ENCODE measurements at places on chromosomes 5 and 9.

GRCh38 chr9:79658926-79659325 is 87.2 kb downstream of the TLE4 start:
- DNase-seq: no peak

DNA sequence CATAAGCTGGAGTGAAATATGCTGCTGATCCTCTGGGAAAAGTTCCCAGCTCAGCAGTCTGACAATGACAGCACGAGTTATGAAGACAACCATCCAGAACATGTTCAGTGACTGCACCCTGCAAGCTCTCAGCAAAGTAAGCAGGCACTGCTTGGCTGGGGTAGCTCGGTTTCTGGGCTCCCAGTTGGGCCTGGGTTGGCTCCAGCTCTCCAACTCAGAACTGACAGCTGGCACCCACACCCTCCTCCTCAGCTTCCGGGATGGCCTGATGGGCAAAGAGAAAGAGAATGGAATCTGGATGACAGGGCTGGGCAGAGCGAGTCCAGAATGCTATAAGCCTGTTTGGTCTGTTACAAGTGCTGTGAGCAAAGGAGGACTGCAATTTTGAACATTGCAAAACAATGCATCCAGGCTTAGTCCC is 185.0 kb downstream of the CSNK1G3 start:
- DNase-seq: no peak

GRCh38 chr9:131833906-131834305 is 94.0 kb upstream of the RAPGEF1 start:
- DNase-seq: no peak

DNA sequence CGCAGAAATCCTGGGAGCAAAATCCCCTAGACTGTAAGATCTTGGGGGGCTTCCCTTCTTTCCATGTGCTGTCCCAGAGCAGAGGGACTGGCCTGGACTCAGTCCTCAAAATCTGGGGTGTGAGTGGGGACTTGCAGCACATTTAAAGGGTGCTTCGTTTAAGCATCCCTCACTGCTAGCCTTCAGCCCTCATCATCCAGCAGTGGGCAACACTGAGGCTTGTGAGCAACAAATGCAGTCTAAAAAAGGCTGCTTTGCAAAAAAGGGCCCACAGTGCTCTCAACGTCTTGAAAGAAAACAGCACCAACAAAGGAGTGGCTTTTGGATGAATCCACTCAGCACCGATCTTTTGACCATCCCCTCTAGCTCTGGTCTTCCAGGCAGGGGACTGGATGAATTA is 128.3 kb upstream of the TBC1D2 start:
- DNase-seq: no peak

DNA sequence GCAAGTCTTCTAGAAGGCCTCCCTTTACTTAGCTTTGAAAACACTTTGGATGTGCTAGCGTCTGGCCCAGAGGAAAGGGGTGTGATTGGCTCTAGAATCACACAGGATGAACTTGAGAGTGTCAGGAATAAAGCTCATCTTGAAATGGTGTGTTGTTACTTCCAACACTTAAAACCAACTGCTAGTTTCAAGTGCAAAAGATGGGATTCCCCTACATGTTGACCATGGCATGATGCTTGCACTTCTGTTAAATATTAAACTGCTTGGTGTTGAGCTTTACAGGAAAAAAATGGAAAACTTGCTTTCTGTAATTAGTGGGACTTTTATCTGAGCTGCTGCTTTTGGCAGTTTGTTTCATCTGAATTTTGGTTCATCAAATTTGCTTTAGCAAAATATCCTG is 261.1 kb downstream of the MED10 start:
- DNase-seq: no peak

GRCh38 chr9:111599092-111599954 is at the start of gene PTGR1:
PTGR1 (minus strand) TSS chr9:111599647; CDS start chr9:111597422, 2,225 bp downstream.
- peak; percentile 87 for DNase-seq

GRCh38 chr5:131321066-131321465 is 57.2 kb downstream of the CDC42SE2 start:
- DNase-seq: no peak

GRCh38 chr5:177473443-177474001 is at the start of gene DBN1:
DBN1 (minus strand) TSS chr5:177473634; CDS start chr5:177473521, 113 bp downstream.
- DNase-seq: no peak

DNA sequence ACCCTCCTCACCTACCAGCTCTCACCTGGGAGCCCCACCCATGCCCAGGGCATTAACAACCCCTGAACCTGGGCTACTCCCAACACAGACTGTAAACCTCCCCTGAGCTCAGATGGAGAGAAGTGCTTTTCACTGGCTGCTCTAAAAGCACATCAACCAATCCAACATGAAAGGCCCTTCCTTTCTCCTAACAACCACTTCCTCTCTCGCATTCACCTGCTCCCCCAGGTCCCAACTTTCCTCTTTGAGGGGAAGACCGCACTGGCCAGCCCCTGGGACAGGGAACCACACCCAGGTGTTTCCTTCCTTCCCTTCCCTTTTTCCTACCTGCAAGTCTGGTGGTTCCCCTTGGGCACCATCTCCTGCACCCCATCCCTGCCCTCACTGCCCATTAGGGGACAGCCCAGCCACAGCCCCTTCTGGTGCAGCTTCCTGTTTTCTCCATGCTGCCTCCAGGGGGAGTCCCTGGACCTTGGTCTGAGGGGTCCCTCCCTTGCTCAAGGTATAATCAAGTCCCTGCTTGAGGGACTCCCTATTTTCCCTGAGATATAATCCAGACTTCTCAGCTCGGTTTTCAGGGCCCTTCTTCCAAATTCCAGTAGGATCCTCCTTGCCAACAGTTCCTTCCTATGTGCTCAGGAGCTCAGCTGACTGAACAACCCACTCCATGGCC is 30.5 kb upstream of the DAB2IP start:
- no peak for DNase-seq

DNA sequence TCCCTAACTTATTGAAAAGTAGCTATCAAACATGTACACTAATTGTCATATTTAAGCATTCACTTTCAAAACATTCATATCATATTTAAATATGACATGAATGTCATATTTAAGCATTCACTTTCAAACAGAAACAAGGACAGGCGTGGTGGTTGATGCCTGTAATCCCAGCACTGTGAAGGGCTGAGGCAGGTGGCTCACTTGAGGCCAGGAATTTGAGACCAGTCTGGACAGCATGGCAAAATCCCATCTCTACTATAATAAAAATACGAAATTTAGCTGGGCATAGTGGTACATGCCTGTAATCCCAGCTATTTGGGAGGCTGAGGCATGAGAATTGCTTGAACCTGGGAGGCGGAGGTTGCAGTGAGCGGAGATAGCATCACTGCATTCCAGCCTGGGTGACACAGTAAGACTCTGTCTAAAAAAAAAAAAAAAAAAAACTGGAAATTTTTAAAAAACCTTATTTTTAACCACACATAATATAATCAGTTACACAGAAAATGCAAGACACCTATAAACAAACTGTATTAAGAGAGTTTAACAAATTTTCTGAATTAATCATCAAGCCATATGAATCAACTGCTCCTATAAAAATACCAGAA is 88.1 kb downstream of the LPAR1 start:
- no peak for DNase-seq

DNA sequence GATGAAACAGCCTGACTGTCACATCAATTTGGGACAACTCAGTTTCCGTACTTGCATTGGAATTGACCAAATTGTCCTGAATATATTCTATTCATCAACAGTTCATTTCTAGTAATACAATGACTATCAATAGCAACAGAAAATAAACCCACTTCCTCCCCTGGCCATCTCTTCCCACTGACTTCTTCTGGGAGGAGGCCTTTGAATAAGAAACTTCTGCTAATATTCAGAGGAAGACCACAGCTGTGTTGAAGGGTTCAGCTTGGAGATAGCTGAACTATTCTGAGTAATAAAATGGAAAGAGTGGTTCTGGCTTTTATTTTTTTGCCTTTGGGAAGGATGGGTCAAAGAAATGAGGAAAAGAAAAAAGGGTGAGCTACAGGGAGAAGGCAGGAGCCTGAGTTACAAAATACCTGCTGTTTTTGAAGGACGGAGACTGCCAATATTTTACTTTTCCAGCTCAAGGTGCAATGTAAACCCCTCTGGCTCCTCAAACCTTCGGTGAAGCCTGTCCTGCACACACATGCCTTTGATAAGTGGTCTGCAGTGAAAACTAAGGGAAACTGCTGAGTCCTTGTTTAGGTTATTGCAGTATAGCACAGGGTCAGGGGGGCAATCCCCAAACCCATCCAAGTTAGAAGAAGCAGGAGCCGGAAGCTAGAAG is 29.9 kb downstream of the FYB1 start:
- peak; percentile 60 for DNase-seq

- no peak for DNase-seq
Observed at GRCh38 chr5:144125163-144125726, 45.2 kb downstream of the YIPF5 start.

- no peak for DNase-seq
Observed at GRCh38 chr5:54959673-54960418, 25.5 kb downstream of the ESM1 start.

DNA sequence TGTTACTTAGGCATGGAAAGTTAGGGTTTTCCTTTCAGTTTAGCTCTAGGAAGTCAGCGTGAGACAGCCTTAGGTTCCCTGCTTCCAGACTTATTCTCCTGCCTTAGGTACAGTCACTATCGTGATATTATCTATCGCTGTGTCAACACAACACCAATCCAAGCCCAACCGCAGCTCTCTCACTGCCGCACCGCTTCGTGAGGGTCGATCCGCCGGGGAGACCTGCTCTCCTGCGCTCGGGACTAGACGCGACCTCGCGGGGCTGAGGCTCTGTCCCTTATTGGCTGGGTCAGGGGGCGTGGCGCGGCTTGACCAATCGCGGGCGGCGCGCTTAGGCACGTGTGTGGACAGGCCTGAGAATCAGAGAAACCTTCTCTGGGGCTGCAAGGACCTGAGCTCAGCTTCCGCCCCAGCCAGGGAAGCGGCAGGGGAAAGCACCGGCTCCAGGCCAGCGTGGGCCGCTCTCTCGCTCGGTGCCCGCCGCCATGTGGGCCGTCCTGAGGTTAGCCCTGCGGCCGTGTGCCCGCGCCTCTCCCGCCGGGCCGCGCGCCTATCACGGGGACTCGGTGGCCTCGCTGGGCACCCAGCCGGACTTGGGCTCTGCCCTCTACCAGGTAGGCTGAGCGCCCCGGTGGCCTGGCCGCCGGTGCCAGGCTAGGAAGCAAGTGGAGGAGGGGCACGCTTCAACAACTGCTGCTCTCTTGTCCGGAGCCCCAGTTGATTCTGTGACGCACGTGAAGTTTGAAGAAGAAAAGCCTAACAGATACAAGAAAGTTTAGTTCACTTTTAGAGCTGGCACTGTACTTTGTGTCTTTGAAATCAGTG is at the start of gene MCCC2:
TSS of gene MCCC2 (plus strand) at position 400 of the 825 bp plus-strand sequence. CDS start at position 486, 86 bp downstream.
- peak; percentile 98 for DNase-seq

DNA sequence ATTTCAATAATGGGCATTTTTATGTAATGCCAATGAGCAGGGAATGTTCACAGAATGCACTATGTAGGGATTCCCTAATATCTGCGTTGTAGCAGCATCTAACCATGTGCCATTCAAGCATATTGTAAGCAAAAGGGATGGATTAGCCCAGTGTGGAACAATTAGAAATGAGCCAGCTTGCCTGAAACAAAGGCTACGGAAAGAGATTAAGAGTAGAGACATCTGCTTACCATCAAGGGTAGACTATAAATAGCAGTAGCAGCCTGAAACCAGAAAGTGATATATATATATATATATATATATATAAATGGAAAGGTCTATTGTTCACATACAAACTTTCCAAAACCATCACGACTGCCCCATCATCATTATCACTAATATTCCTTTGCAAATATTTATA is 31.9 kb upstream of the CEP120 start:
- DNase-seq: no peak

DNA sequence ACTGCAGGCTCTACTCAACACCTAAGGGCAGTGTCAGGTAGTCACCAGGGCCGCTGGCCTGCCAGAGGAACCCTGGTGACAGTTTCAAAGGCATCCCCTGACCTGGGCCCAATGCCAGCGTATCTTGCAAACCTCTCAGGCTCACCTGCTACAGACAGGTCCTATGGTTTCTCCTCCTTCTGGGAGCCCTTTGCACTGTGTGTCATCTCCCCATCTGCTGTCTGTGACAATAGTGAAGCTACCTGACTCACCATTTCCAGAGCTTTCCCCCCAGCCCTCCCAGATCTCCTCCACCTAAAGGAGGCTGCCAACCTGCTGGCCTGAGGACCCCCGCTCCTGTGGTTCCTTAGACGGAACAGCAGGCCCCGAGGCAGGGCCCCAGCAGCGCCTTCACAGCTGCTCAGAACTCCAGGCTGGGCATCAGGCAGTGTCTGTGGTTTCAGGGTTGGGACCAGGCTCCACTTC is 203.1 kb downstream of the FSTL4 start:
- no peak for DNase-seq

DNA sequence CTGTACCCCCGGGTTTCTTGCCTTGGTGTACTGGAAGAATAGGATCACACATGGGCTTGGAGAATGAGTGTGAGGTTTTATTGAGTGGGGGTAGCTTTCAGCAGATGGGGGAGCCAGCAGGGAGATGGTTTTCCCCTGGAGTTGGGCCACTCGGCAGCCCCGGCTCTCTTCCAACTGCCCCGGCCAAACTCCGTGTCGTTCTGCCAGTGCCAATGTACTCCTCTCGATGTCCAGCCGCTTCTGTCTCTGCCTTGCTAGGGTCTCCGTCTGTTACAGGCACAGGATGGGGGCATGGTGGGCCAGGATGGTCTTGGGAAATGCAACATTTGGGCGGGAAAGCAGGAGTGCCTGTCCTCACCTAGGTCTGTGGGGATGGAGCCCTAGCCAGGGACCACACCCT is 7.6 kb upstream of the PLPP6 start:
- no peak for DNase-seq

DNA sequence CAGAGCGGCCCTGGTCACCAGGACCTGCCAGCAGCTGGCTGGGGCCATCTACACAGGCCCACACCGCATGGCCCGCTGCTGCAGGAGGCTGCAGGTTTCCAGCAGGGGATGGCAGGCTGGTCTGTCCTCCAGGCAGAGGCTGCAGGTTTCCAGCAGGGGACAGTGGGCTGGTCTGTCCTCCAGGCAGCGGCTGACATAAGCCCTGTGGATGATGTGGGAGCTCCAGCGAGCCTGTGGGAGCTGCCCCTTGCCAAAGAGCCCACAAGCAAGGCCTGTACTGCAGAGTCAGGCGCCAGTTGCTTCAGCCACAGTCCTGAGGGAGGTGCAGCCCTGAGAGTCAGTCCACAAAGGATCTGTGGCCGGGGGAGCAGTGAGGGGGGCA is 18.5 kb downstream of the TPPP start:
- no peak for DNase-seq

- no peak for DNase-seq
Observed at GRCh38 chr5:56128113-56128512, 105.0 kb downstream of the ANKRD55 start.

GRCh38 chr5:104540448-104540847 is 977.9 kb upstream of the NUDT12 start:
- no peak for DNase-seq

- no peak for DNase-seq
Observed at GRCh38 chr5:3365501-3366215, 230.0 kb upstream of the IRX1 start.

- no peak for DNase-seq
Observed at GRCh38 chr9:23771746-23772384, 54.2 kb downstream of the ELAVL2 start.

- no peak for DNase-seq
Observed at GRCh38 chr5:36390640-36391039, 88.9 kb upstream of the RANBP3L start.

All from inflammatory macrophage treated with lipopolysaccharide for 1 hour (primary cell).